ENCODE measurements at places on chromosomes 7 and 10.

DNA sequence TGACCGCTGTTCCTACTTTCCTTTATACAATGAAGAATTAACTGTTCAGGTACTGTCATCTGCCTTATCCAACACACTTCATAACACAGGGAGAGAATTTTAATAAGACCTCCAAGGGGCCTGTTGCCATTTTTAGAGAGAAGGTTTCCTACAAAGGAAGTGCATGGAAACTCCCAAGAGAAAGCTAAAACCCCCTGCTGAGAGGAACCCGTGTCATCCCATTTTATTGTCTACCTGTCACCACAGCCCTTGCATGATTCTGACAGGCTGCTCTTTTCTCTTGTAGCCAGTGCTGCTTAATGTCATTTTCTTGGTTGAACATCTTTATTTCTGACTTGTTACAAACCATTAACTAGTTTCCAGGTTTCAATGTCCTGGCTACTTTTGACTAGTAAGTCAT lies 98.4 kb downstream of the SNX10 start:
- no peak for DNase-seq

- no peak for DNase-seq
Observed at GRCh38 chr7:131652934-131653333, 96.5 kb upstream of the PODXL start.

GRCh38 chr10:8315619-8316021 lies 261.1 kb downstream of the GATA3 start:
- DNase-seq = no peak

- DNase-seq = no peak
Observed at GRCh38 chr10:13928451-13928850, 341.7 kb downstream of the PRPF18 start.

DNA sequence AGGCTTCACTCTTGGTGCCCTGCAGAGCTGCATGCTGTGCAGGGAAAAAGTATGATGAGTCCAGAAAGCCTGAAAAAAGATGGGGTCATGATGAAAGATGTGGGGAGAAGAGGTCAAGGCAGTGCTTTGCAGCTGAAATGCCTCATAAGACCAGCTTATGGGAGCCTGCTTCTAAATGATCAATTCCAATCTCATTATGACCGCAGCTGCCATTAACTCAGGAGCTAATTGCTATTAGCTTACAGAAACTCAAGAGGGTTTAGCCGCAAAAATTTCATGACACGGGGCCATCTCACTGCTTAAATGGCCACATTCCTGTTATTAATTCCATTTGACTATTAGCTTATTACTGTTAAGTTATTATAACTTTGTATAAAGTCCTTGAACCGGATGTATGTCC lies 502.9 kb upstream of the ZMIZ1 start:
- DNase-seq = no peak

GRCh38 chr10:60937022-60937421 lies 7.0 kb downstream of the RHOBTB1 start:
- DNase-seq = no peak

GRCh38 chr10:843703-844102 lies 87.8 kb downstream of the LARP4B start:
- no peak for DNase-seq

DNA sequence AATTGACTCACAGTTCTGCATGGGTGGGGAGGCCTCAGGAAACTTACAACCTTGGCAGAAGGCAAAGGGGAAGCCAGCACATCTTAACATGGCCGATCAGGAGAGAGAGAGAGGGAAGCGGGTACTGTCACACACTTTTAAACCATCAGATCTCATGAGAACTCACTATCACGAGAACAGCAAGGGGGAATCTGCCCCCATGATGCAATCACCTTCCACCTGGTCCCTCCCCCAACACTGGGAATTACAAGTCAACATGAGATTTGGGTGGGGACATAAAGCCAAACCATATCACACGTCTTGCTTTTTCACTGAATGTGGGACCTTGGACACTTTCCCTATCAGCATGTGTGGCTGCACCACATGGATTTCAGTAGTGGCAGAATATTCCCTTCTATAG lies 9.0 kb upstream of the AKR1E2 start:
- no peak for DNase-seq

GRCh38 chr10:62113680-62114079 lies 155.0 kb downstream of the RTKN2 start:
- DNase-seq = no peak
